KG1 (cell line): ENCODE measurements at places on chromosomes 13 and 19.

DNA sequence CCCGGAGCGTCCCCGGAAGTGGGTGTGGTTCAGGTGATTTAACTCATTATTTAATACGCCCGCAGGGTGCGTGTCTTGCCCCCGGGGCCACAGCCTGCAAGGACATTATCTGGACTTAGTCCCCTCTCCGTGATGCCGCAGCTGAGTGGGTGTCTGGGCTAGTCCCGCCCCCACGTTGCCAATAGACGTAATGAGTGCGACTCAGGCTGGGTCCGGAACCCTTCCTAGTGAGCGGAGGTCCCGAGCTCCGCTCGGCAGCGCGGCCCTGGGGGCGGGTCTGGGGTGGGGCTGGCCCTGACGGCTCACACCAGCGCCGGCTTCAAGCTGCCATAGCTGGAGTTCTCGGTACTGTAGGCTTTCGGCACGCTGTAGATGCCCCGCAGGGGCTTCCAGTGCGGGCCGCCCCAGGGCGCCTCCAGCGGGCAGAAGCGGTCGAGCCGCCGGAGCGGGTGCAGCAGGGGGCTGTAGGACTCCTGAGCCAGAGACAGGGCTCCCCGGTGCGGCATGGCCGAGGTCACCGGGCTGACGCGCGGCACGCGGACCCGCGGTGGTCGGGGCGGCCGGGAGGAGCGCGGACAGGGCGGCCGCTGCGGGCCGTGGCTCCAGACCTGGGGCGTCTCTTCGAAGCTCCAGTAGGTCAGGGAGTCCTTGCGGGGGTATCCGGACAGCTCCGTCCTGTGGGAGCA is 918 bp upstream of the LHB start:
- peak; percentile 35 for DNase-seq

DNA sequence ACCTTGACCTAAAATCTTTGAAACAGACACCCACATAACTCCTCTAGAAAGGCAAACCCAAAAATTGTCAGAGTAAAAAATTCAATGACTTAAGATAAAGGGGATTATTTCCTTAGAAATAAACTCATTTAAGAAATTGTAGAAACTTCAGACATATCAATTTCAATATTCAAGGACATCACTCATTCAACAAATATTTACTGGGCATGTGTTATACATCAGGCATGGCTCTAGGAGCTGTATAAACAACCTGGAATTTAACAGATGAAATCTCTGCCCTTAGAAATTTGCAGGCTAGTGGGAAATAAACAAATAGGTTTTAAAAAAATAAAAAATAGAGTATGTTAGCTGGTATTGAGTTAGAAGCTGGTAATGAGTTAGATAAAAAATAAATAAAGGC is 84.0 kb upstream of the LSM14A start:
- DNase-seq, result no peak

- DNase-seq, result no peak
Measured at GRCh38 chr19:10190026-10190425, 4.7 kb downstream of the DNMT1 start.

- no peak for DNase-seq
Measured at GRCh38 chr19:1862424-1863327, 703 bp downstream of the KLF16 start.

DNA sequence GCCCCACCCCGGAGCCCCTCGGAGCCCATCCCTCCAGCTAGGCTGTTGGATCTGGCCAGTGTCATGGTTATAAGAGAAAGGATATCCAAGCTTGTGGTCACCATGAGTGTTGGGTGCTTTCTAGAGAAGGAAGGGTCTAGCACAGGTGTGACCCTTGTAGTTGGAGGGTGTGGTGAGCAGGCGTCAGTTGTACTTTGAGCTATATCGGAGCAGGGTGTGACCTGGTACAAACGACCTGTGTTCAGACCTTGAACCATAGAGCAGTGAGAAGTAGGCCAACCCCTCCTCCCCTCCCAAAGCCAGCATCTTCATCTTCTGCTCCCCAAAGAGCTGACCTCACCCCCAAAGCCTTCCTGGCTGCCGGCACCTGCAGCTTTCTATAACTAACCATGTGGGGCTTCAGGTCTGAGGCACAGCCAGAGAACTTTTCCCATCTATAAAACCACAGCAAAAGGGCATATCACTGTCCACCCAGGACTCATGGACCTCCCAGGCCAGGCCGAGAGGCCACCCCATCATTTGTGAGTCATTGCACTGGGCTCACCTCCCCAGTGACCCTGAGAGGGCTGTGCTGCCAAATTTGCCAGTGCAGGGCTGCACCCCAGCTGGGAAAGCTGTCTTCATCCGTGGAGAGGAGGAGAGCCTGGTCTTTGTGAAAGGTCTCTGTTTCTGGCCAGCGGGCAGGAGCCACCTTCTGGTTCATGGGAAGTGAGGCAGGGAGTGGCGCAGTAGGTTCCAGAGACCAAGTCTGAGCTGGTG is 14.2 kb downstream of the RAB8A start:
- DNase-seq, result no peak

- DNase-seq, result no peak
Measured at GRCh38 chr13:34678154-34678553, 263.9 kb upstream of the NBEA start.

DNA sequence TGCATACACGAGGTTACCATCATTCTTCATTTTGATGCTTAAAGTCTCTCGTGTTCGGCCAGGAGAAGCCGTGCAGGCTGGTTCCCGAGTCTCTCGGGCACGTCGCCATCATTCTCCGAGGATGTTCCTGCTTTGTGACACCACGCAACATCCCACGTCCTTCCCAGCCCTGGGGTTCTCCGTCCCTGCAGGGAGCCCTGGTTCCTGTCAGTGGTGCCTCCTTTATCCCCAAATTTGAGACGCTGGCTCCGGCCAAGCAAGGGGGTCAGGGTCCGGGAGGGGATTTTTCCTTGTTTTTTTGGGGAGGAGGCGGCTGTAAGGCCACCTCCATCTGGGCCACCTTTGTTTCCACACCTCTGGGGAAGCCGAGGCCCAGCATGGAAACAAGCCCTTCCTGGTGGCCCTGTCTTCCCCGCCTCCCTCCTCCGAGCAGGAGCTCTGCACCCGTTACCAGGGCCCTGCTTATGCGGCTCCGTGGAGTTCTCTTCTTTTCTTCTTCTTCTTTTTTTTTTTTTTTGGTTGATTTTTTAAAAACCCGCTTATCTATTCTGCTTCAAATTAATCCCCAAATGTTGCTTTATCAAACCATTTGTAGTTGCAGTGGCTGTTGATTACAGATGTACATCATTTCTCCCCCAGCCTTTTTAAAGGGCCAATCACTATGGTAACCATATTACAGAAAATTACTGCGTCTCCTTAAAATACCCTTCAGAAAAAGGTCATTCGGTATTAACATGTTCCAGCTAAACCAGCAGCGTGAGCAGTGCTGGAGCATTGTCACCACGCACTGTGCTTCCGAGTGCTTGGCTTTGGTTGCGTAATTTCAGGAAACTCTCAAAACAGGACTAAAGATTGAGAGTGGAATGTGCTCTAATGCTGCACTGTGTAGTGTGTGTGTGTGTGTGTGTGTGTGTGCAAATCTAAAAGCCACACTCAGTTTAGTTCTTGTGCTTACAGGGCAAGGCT is 50.4 kb downstream of the TEX29 start:
- no peak for DNase-seq

- DNase-seq, result no peak
Measured at GRCh38 chr19:31880283-31880682, 465.1 kb upstream of the ZNF507 start.

- no peak for DNase-seq
Measured at GRCh38 chr13:98564204-98564603, 12.7 kb downstream of the STK24 start.

DNA sequence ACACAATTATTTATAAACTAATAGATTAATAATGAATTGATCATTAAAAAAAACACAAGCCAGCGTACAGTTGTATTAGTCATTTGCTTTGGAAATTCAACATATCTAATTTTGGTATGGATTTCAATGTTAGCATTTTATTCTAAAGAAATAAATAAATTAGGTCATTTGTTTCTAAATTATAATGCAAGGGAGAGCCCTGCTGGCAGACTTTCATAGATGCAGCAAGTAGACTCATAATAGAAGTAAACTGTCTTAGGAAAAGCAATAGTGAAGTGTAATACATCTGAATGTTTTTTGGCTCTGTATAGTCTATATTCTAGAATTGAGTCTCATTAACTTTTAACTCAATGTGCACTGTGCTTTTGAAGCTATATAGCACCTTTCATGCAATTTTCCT is 982.4 kb upstream of the MIR17HG start:
- DNase-seq, result no peak

DNA sequence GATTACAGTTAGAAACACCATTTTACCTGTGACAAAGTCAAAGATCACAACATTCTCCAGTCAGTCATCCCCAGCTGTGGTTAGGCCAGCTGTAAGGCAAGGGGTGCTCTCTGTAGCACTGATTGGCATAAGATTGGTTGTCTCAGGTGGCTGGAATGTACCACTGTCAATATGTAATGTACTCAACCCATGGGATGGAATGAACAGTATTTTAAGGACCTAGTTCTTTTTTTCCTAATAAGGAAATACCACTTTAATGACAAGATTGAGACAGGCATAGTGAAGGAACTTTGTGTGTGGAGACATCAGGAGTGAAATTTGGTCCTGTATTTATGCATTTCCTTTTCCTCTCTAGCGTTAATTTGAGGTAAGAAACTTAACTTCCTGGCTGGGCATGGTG is 310.7 kb downstream of the ITGBL1 start:
- DNase-seq, result no peak

- DNase-seq, result no peak
Measured at GRCh38 chr13:20826843-20827560, 53.2 kb upstream of the EEF1AKMT1 start.

DNA sequence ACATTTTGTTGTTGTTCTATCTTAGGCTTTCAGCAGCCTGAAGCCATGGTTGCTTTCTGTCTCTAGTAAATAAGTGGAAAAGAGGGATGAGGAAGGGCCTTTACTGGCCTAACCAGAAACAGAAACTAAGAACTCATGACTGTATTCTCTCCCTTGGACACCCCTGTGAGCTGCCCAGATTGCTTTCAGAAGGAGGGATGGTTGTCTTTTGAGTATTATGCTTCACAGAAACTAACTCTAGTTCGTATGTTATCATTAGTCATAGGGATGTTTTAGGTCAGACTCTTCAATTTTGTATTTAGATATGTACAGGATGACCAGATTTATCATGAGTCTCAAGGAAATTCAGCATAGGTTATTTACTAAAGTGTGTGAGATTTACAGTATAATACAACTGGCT is 17.5 kb downstream of the BORA start:
- no peak for DNase-seq

DNA sequence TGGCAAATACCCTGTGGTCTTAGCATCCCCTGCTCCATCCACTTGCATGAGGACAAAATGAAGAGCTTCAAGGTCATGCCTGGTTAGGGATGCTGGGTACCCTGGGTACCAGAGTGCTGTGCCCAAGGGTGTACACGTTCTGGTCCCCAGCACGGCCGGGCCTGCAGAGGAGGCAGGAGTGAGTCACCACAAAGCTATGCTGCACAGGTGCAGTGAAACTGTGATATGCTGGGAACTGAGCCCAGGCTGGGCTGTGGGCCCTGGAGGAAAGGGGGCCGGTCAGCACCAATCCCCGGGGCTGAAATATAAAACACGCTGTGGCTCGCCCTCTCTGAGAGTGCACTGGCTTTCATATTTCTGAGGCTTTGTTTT is 95.1 kb downstream of the TSHZ3 start:
- no peak for DNase-seq

GRCh38 chr13:23865906-23866305 is 23.3 kb downstream of the MIPEP start:
- no peak for DNase-seq

DNA sequence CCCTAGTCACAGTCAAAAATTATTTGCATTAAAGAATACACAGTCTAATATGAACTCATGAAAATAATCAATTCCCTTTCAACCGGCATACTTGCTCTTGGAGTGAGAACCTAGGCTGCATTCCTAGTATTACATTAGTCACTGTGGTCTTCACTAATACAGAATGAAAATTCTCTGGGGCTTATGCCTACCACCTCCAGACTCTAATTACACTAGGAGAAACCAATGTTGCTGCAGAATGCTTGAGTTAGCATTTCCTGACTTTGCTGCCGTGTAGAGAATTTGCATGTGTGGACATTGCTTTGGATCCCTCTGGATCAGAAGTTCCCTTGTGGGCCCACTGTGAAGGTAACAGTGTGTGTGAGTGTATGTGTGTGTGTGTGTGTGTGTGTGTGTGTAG is 87.8 kb downstream of the CCNA1 start:
- DNase-seq, result no peak

GRCh38 chr19:28292822-28293500 is 920.0 kb downstream of the UQCRFS1 start:
- no peak for DNase-seq

DNA sequence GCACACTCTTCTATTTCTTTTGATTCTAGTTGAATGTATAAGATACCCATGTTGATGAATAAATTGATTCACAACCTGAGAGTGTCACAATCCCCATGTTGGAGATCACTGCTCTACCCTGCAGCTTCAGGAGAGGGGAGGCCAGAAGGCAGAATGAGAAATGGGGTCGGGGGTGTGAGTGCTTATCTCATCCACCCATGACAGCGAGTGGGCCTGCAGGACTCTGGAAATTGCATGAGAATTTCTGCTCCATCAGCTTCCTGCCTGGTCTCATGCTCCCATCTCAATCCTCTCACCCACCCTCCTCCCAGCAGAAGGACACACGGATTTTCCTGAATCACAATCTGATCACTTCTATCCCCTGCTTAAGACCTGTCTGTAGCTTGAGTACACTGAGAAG is 22.9 kb upstream of the IGFL1 start:
- DNase-seq, result no peak

- DNase-seq, result no peak
Measured at GRCh38 chr13:52701728-52702465, 37.7 kb downstream of the CNMD start.

DNA sequence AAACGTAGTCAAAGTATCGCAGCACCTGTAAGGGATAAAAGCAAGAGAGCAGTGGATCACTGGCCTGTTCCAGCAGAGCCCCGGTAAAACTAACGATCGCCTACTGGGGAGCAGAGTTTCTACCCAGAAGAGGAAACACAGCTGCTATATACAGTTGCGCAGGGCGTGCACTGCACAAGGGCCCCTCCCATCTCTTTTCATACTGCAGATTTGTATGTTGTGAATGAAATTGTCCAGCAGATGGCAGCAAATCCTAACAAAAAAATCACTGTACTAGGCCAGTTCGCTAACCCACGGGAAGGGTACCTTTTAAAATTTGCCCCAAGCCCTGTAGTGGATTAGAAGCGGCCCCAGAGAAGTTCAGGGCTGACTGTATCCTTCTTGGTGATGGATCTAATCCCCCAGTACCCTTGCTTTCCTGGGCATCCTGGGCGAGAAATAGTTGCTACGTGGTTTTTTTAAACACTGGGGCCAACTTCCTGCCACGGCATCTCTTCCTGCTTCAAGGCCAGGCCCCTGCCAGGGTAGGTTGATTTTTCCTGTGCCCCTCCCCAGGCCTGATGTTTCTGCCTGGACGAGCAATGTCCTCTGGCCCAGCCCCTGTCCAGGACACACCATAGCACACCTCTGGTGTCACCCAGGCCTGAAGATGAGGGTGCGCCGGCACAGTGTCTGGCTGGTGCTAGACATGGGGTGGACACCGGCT is 127.0 kb downstream of the IER2 start:
- peak; percentile 64 for DNase-seq

- DNase-seq, result no peak
Measured at GRCh38 chr13:94859278-94859691, 146.9 kb upstream of the SOX21 start.
